Suprapubic skin (tissue), 4 donors: ENCODE measurements at places on chromosomes 4 and X.

- no peaks in the 10 kb centered on the region for H3K4me1 ChIP-seq
- no peak overlapping the region for H3K27ac ChIP-seq
- DNase-seq: no peak
These were observed 180.8 kb downstream of the MAGEB17 start for GRCh38 chrX:16347968-16348670.

- no peaks in the 10 kb centered on the region for H3K27me3 ChIP-seq
- H3K4me1 ChIP-seq: no peaks in the 10 kb centered on the region
- H3K4me3 ChIP-seq: no peak overlapping the region
- no peak overlapping the region for H3K27ac ChIP-seq
These were observed 12.0 kb downstream of the PLCXD1 start for GRCh38 chrX:292900-293897.

DNA sequence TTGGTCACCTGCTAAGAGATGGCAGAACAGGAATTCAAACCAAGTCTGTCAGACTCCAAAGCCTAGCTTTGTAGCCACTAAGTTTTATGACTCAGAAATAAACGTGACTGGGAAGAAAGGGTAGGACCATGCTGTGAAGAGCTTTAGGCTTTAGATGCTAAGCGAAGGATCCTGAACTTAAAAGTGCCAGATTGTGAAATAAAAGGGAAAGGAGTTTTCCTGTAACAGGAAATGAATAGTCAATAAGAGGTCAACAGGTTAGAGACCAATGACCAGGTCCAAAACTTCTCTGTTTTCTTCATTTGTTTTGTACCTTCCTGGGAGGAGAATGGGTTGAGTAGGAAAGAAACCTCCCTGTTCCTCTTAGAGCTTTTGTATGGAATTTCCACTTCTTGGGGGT is 98.8 kb upstream of the EOLA2 start:
- H3K27me3 ChIP-seq: no peaks in the 10 kb centered on the region
- no peak overlapping the region for H3K27ac ChIP-seq
- no peak for DNase-seq
- H3K36me3 ChIP-seq: no peaks in the 10 kb centered on the region
- no peak overlapping the region for H3K4me3 ChIP-seq

GRCh38 chr4:108336076-108336475 is 167.3 kb upstream of the LEF1 start:
- no peaks in the 10 kb centered on the region for H3K36me3 ChIP-seq
- no peak for DNase-seq
- peaks cover 5% of the 10 kb centered on the region for H3K27me3 ChIP-seq
- no peak overlapping the region for H3K27ac ChIP-seq

- no peak overlapping the region for H3K4me3 ChIP-seq
- H3K36me3 ChIP-seq: no peaks in the 10 kb centered on the region
- H3K27me3 ChIP-seq: peaks cover 41% of the 10 kb centered on the region
- H3K4me1 ChIP-seq: peaks cover 9% of the 10 kb centered on the region
- DNase-seq: peak; percentile 49
These were observed 115.2 kb downstream of the FAM53A start for GRCh38 chr4:1568855-1569460.

DNA sequence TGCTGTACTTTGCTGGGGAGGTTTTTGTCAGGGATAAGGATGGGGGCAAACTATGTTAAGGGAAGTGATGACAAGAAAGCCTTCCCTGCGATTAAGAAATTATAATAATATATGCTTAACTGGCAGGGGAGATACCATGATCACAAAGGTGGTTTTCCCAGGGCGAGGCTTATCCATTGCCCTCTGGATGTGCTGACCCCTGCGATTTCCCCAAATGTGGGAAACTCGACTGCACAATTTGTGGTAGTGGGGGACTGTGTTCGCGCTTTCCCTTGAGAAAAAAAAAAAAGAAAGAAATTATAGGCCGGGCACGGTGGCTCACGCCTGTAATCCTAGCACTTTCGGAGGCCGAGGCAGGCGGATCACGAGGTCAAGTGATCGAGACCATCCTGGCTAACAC is 24.5 kb downstream of the SLC25A43 start:
- H3K4me3 ChIP-seq: no peak overlapping the region
- no peak overlapping the region for H3K27ac ChIP-seq
- H3K27me3 ChIP-seq: no peaks in the 10 kb centered on the region
- no peak for DNase-seq
- no peaks in the 10 kb centered on the region for H3K36me3 ChIP-seq

- no peak overlapping the region for H3K4me3 ChIP-seq
- H3K27me3 ChIP-seq: no peaks in the 10 kb centered on the region
- H3K36me3 ChIP-seq: peaks cover 81% of the 10 kb centered on the region
- DNase-seq: no peak
These were observed 28.2 kb upstream of the CENPU start for GRCh38 chr4:184762100-184762499.

DNA sequence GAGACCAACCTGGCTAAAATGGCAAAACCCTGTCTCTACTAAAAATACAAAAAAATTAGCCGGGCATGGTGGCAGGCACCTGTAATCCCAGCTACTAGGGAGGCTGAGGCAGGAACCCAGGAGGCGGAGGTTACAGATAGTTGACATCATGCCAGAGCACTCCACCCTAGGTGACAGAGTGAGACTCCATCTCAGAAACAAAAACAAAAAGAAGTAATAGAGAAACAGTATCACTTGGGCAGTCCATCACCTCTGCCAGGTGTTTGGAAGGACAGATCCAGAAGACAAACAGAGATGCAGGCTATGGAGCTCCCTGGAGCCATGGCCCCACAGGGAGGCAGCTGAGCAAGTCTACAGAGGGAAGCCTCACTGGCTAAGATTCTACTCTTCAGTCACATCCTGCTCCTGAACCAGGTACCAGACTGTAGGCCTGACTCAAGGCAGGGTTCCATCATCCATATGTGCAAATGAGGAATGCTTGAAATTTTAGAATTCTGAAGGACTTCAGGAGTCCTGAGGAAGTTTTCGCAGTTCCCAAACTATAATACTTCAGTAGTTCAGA is 81.4 kb upstream of the CPEB2 start:
- H3K36me3 ChIP-seq: no peaks in the 10 kb centered on the region
- no peaks in the 10 kb centered on the region for H3K27me3 ChIP-seq
- H3K4me1 ChIP-seq: peaks cover 5% of the 10 kb centered on the region
- no peak overlapping the region for H3K27ac ChIP-seq
- no peak overlapping the region for H3K4me3 ChIP-seq
- DNase-seq: no peak

DNA sequence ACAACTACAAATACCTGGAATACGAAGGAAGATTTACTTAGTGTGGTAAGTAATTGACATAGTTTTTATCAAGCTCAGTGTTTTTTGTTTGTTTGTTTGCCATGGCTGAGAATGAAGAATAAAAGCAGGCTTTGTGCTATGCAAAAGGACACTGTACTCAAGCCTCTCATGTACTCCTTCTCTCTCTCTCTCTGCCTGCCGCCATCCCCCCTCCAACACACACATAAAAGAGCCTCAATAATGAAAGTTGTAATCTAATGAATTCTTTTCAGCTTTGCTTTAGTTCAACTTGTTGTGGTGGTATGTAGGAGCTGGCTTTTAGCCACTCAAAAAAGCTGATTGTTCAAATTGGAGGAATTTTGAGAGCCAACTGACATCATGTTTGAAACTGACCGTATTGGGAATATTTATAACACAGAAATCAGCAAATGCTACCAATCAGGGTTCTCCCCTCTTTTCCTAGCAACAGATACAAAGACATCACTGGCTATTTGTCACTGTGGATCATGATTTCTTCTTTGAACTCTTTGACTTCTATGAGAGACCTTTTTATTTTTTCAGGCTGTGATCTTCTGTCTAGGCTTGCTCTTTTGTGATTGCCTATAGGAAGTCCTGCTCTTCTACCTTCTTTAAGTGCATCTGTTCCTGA is 1148.8 kb downstream of the RAPGEF2 start:
- no peaks in the 10 kb centered on the region for H3K4me1 ChIP-seq
- no peaks in the 10 kb centered on the region for H3K27me3 ChIP-seq
- H3K36me3 ChIP-seq: no peaks in the 10 kb centered on the region
- DNase-seq: no peak

DNA sequence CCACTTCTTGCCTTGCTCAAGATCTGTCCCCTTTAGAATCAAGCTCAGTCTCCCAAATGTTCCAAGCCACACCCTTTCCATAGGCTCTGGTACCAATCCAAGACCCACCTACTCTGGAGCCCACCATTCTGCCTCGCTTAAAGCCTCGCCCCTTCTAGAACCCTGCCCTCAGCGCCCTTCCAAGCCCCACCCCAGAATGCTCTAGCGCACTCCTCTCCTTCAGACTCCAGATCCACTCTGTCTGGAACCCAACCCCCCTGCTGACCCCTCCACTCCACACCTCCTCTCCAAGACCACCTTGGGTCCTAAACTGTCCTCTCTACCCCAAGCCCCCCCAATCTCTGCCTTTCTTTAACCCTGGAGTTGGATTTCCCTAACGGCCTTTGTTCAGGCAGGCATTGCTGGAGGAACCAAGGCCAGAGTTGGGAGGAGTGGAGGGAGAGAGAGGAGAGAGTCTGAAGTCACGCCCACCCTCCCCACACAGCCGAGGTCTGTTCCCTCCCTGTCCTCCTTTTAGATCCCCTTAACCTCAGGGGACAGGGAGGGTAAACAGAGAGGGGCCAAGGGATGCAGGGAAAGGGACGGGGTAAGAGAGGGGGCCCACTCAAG is 2.4 kb upstream of the PRICKLE3 start:
- H3K4me3 ChIP-seq: no peak overlapping the region
- no peaks in the 10 kb centered on the region for H3K27me3 ChIP-seq

GRCh38 chrX:14915596-14915995 is 42.4 kb downstream of the MOSPD2 start:
- H3K4me1 ChIP-seq: no peaks in the 10 kb centered on the region
- no peak overlapping the region for H3K27ac ChIP-seq
- H3K27me3 ChIP-seq: no peaks in the 10 kb centered on the region
- no peak for DNase-seq
- H3K36me3 ChIP-seq: peaks cover 19% of the 10 kb centered on the region
- no peak overlapping the region for H3K4me3 ChIP-seq

DNA sequence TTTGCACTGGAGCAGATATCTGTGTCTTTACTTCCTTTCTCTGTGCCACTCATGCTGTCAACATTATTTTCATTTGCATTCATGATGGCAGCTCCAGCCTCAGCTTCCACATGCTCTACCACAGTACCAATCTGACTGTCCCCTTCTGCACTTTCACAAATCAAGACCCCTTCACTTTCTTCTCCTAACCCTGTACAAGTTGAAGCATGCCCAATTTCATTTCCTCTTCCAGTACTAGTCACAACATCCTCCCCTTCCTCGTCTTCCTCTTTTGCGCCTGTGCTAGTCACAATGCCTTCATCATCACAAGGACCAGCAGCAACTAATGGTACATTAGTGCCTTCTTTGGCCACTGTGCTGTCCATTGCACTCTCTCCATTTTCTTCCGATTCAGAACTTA is 26.5 kb downstream of the BOD1L1 start:
- no peak overlapping the region for H3K27ac ChIP-seq
- no peaks in the 10 kb centered on the region for H3K4me1 ChIP-seq
- H3K27me3 ChIP-seq: no peaks in the 10 kb centered on the region
- peaks cover 88% of the 10 kb centered on the region for H3K36me3 ChIP-seq
- no peak overlapping the region for H3K4me3 ChIP-seq
- DNase-seq: no peak

GRCh38 chrX:69031971-69032391 is 133.3 kb downstream of the PJA1 start:
- no peak for DNase-seq
- peaks cover 12% of the 10 kb centered on the region for H3K4me1 ChIP-seq
- H3K27ac ChIP-seq: no peak overlapping the region
- H3K27me3 ChIP-seq: no peaks in the 10 kb centered on the region
- no peaks in the 10 kb centered on the region for H3K36me3 ChIP-seq

DNA sequence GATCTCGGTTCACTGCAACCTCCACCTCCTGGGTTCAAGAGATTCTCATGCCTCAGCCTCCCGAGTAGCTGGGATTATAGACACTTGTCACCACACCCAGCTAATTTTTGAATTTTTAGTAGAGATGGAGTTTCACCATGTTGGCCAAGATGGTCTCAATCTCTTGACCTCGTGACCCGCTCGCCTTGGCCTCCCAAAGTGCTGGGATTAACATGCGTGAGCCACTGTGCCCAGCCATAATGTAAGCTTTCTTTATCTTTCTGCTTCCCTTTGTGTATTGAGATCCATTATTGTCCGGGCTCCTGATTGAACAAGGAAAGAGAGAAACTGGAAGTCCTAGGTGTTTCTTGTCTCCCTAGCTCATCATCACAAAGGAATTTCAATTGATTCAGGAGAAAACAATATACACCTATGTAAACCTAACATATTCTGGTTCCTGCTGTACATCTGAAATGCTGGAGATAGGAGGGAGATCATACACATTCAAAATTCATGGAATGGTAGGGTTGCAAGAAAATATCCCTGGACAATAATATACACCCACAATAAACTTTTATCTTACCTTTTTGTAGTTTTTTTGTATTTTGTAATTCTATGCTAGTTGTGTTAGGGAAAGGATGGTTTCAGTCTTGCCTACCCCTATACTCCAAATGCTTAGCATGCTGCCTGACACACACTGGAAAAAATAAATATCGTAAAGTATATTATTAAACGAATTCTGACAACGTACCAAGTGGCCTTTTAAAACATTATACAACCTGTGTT is 194.4 kb upstream of the HS3ST1 start:
- peaks cover 3% of the 10 kb centered on the region for H3K4me1 ChIP-seq
- no peak for DNase-seq
- H3K27me3 ChIP-seq: no peaks in the 10 kb centered on the region
- H3K36me3 ChIP-seq: no peaks in the 10 kb centered on the region
- H3K27ac ChIP-seq: no peak overlapping the region

DNA sequence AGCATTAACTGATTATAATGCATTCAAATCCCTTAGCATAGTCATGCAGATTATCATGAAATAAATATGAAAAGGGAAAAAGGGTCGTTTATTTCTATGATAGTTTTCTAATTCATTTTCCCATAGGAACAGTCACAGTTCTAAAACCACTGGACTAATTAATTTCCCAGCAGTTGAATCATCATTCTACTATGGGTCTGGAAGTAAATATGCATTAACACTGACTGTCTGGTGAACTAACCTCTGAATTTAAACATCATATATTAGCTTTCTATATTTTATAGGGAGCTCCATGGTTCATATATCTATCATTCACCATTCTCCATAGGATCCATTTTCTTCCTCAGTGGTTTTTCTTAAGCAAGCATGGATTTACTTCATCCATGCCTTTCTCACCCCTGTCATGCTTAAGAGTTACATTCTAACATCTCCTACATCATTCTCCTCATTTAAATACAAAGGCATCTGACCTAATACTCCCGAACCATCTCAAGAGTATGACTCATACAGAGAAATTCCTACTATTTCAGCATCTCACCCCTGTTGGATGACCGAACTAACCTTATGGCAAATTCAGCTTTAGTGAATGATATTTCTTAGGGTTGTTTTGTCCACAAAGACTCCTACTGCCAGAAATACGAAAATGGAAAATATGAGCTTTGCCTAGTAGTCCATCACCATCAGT is 198.7 kb upstream of the ADAMTS3 start:
- H3K36me3 ChIP-seq: no peaks in the 10 kb centered on the region
- H3K4me1 ChIP-seq: no peaks in the 10 kb centered on the region
- no peak for DNase-seq
- H3K27ac ChIP-seq: peak overlapping the region; percentile 35
- no peaks in the 10 kb centered on the region for H3K27me3 ChIP-seq

- H3K4me1 ChIP-seq: no peaks in the 10 kb centered on the region
- no peaks in the 10 kb centered on the region for H3K36me3 ChIP-seq
- no peaks in the 10 kb centered on the region for H3K27me3 ChIP-seq
- no peak overlapping the region for H3K4me3 ChIP-seq
These were observed 437.8 kb downstream of the GRXCR1 start for GRCh38 chr4:43330288-43330687.
